ENCODE measurements at places on chromosomes 13 and 19. TPM values are rescaled to one million over a fixed set of nuclear protein-coding genes. Genes with fewer than 3 reads are reported as not detected.

DNA sequence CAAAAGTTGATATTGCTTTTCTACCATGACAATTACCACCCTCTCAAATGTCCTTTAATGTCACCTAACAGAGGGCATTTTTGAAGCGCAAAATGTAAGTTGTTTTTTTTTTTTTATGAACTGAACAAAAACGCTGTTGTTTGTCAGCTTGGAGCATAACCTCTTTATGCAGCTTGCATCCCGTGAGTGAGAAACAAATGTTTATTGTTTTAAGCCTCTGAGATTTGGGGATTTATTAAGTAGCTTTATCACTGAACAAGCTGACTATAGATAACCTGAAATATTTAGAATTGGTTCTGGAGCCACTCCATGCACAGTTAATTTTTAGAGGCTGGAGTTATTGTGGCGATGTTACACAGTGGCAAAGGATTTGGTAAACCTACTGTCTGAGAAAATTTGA, 80.1 kb upstream of the ATXN8OS start:
- no peaks in the 10 kb centered on the region for H3K4me1 ChIP-seq
- no peaks in the 10 kb centered on the region for H3K27me3 ChIP-seq
- DNase-seq: no peak
- H3K36me3 ChIP-seq: no peaks in the 10 kb centered on the region
- H3K4me3 ChIP-seq: no peak overlapping the region

- H3K4me1 ChIP-seq: peaks cover 12% of the 10 kb centered on the region
- no peaks in the 10 kb centered on the region for H3K27me3 ChIP-seq
- H3K27ac ChIP-seq: no peak overlapping the region
- H3K4me3 ChIP-seq: no peak overlapping the region
- H3K36me3 ChIP-seq: peaks cover 9% of the 10 kb centered on the region
- no peak for DNase-seq
Measured at GRCh38 chr19:7476777-7477494, 11.9 kb downstream of the PEX11G start.

ZNF583 gene
- 12.7 TPM for total RNA-seq

SMIM24 gene
- total RNA-seq: not detected

DNA sequence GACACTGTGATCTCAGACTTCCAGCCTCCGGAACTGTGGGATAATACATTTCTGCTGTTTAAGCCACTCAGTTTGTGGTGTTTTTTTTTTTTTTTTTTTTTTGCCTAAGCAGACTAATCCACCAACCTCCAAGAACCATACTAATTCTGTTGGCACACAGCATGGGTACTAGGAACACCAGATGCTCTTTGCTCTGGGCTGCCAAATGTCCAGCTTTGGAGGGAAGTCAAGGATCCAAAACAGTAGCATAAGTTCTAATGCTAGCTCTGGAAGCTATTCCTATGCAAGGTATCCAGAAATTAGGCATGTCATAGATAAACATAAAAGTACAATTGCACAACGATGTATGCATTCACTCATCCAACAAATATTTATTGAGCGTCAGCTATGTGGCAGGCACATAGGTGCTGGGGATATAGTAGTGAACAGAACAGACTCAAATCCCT, 64.5 kb upstream of the WDFY2 start:
- no peaks in the 10 kb centered on the region for H3K36me3 ChIP-seq
- no peak overlapping the region for H3K4me3 ChIP-seq
- no peak overlapping the region for H3K27ac ChIP-seq
- H3K27me3 ChIP-seq: no peaks in the 10 kb centered on the region

DNA sequence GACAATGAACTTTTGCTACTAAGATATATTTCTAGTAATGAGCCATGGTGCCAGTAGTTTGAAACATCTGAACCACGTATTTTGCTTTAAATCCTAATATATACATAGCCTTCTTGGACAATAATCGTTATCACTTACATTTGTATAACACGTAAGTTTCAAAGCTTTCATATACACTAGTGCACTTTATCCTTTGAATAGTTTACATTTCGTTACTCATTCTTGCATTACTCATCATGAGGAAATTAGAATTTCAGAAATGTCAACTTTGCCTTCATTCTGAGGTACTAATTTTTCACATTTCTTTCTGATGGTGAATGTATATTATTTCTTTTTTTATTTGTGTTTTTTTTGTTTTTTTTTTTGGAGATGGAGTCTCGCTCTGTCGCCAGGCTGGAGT, 5.8 kb downstream of the KBTBD7 start:
- DNase-seq: no peak
- H3K27ac ChIP-seq: no peak overlapping the region
- H3K4me1 ChIP-seq: peaks cover 29% of the 10 kb centered on the region
- no peaks in the 10 kb centered on the region for H3K27me3 ChIP-seq
- no peaks in the 10 kb centered on the region for H3K36me3 ChIP-seq

- H3K27ac ChIP-seq: peak overlapping the region; percentile 72
- peaks cover 30% of the 10 kb centered on the region for H3K4me1 ChIP-seq
- H3K4me3 ChIP-seq: no peak overlapping the region
Measured at GRCh38 chr19:13881692-13882418, 4.9 kb downstream of the NANOS3 start.

DNA sequence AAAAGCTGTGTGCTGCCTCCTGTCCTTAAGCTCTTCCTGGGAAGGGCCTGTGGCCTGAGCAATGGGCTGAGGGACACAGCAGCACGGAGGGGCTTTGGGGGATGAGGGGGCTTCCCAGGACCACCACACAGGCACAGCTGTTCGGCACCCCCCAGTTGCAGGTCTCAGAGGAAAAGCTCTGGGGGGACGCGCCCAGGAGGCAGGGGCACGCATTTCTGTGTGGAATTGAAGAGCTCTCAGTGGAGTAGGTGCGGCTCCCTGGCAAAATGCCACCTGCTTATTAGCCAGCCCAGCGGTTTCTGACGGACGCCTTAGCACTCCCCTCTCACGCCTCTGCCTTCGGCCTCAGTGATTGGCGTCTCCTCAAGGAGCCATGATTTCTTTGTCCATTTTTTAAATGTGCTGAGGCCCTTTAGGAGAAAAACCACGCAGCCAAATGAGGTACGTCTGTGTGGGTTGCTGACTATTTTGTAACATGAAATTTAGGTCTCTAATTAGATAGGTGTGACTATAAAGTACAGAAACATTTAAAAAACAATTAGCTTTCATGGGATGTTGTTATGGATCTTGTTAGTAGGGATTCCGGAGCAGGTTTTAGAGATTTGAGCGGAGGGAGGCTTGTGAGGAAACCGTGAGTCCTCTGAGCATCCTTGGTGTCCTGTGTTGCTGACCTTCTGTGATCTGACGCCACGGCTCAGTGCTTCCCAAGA, 4.0 kb downstream of the MCF2L start:
- peaks cover 38% of the 10 kb centered on the region for H3K27me3 ChIP-seq
- DNase-seq: no peak
- H3K27ac ChIP-seq: no peak overlapping the region
- no peaks in the 10 kb centered on the region for H3K4me1 ChIP-seq

DNA sequence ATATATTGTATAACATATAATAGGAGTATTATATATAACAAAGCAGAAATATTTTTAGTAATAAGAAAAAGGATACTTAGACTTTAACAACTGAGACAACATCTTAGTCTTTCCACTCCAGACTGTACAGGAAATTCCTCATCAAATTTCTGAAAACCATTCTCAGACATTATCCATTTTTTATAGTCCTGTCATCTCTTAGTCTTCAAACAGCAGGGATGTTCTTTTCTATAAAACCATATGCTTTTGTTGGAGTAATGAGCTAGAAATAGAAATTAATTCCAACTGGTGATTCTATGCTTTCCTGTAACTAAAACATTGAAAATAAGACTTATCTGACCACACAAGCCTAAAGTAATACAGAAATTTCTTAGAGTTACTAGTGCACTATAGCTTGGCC, 82.2 kb upstream of the CSNK1A1L start:
- no peaks in the 10 kb centered on the region for H3K36me3 ChIP-seq
- no peak overlapping the region for H3K27ac ChIP-seq
- no peak overlapping the region for H3K4me3 ChIP-seq
- DNase-seq: no peak

HIPK4 gene
- 0.14 TPM for total RNA-seq

SPACA4 gene
- not detected for total RNA-seq

DNA sequence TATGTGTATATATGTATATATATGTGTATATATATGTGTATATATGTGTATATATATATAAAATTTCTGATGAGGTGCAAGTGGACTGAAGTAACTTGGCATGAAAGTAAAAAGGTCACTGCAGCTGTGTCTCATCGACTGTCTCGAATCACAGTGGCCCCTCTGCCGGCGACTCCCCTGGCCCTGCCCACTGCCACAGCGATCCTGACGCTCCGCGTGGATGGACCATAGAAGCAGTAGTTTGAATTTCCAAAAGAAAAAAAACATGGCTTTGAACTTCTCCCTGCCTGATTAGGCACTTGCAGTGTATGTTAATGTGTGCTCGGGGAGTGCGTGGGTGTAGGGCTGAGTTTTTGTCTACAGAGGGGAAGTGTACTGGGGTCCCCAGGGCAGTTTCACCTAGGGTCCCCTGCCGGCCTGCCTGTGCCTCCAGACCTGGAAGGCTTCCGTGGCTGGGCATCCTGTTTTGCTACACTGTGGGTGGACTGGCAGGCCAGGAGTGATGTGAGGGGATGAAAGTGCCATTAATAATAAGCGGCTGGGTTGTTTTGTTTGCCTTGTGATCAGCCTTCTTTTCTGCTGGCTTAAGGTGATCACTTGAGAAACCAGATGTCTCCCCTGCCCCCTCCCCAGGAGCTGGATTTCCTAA, 10.8 kb downstream of the ZIC5 start:
- no peaks in the 10 kb centered on the region for H3K4me1 ChIP-seq
- no peak for DNase-seq
- peaks cover 65% of the 10 kb centered on the region for H3K27me3 ChIP-seq
- no peak overlapping the region for H3K27ac ChIP-seq
- H3K36me3 ChIP-seq: no peaks in the 10 kb centered on the region

DNA sequence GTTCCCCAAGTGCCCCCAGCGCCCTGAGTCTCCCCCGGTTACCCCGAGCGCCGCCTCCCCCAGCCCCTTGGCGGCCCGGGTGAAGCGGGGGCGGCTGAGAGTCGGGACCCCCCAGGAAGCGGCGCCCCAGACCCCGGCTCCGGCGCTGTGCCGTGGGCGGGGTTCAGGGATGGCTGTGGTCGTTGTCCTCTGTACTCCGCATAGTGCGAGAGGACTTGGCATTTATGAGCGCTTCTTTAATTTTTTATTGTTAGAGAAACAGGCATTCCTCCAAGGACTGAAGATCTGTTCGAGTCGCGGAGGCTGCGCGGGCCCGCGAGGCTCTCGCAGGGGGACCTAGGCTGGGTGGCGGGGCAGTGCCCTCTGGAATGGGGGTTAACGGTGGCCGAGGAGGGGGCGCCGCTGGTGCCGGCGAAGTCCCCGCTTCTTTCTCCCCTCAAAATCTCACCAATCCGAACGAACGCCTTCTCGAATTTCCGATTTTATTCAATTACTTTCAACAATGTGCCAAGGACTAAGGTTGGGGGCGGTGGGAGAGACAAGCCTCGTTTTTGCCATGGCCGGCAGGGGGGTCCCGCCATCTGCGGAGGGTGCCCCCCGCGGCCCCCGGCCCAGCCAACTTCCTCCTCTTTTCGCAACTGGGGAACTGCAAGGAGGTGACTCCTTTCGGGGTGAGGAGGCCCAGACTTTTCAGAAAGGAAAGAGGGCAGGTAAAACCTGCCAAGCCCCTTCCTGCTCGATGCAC, 596 bp upstream of the GJB2 start:
- no peaks in the 10 kb centered on the region for H3K36me3 ChIP-seq
- no peak for DNase-seq
- H3K4me1 ChIP-seq: peaks cover 24% of the 10 kb centered on the region
- peaks cover 51% of the 10 kb centered on the region for H3K27me3 ChIP-seq

FCGBP gene
- total RNA-seq: 7.5 TPM

DNA sequence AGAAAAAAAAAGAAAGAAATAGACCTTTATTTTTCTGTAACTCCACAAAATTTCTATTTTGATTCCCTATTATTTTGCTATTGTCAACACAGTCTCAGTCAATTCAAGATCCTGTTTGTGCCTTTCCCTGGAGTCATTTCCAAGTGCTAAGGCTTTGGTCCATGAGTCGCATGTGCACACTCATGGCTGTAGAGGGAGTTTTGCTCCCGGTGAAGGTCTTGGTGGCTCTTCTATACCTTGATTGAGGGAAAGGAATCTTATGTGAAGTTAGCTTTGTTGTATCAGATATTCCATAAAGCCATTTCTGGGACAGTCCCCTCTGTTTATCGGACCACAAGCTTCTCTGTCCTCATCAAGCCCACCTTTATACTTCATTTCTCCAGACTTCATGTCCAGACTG, 58.7 kb upstream of the ALOX5AP start:
- no peak overlapping the region for H3K27ac ChIP-seq
- no peaks in the 10 kb centered on the region for H3K4me1 ChIP-seq
- no peak overlapping the region for H3K4me3 ChIP-seq
- H3K27me3 ChIP-seq: no peaks in the 10 kb centered on the region
- no peak for DNase-seq

- no peak for DNase-seq
- no peaks in the 10 kb centered on the region for H3K27me3 ChIP-seq
- H3K4me3 ChIP-seq: no peak overlapping the region
- no peaks in the 10 kb centered on the region for H3K36me3 ChIP-seq
- H3K27ac ChIP-seq: peak overlapping the region; percentile 91
- no peaks in the 10 kb centered on the region for H3K4me1 ChIP-seq
Measured at GRCh38 chr13:44142941-44143665, 230.5 kb upstream of the SERP2 start.

CYP2B6 gene
- not detected for total RNA-seq

DNA sequence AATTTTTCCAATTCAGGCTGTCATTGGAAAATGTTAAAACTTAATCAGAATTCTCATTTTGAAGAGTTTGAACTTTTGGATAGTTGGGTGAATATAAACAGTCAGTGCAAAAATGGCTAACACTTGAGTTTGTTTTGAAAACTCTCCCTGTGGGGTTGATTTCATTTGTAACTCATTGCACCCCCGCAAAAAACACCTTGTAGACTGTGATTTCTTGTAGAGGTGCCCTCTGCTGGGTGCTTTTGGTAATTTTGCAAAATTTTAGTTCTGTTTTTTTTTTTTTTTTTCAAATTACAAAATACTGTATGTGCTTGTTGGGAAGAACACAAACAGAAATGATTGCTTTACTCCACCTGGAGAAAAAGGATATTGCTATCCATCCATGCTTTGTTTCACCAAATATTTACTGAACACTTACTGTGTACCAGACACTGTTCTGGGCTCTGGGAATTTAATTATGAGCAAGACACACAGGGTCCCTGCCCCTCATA, 28.2 kb upstream of the GPI start:
- H3K36me3 ChIP-seq: peaks cover 16% of the 10 kb centered on the region
- no peaks in the 10 kb centered on the region for H3K27me3 ChIP-seq
- no peak for DNase-seq
- no peaks in the 10 kb centered on the region for H3K4me1 ChIP-seq

- H3K27ac ChIP-seq: peak overlapping the region; percentile 85
- peaks cover 75% of the 10 kb centered on the region for H3K36me3 ChIP-seq
- no peaks in the 10 kb centered on the region for H3K27me3 ChIP-seq
Measured at GRCh38 chr19:5929625-5930024, 15.6 kb downstream of the CAPS start.

GRCh38 chr13:81381560-81381959, 1040.6 kb upstream of the SPRY2 start:
- no peak overlapping the region for H3K4me3 ChIP-seq
- no peak for DNase-seq
- H3K27ac ChIP-seq: no peak overlapping the region
- H3K27me3 ChIP-seq: no peaks in the 10 kb centered on the region

GRCh38 chr19:43599635-43600295, 3.4 kb downstream of the ZNF576 start:
- no peak overlapping the region for H3K27ac ChIP-seq
- H3K4me1 ChIP-seq: peaks cover 18% of the 10 kb centered on the region
- no peaks in the 10 kb centered on the region for H3K27me3 ChIP-seq

GRCh38 chr19:13864046-13864666, 12.8 kb upstream of the NANOS3 start:
- H3K27ac ChIP-seq: peak overlapping the region; percentile 68
- H3K27me3 ChIP-seq: no peaks in the 10 kb centered on the region
- DNase-seq: no peak
- no peaks in the 10 kb centered on the region for H3K4me1 ChIP-seq
- no peaks in the 10 kb centered on the region for H3K36me3 ChIP-seq
